Stimulated activated naive CD4-positive, alpha-beta T cell treated with Interleukin-2 at 50 U/mL for 16 hours (primary cell): ENCODE measurements at places on chromosomes 5 and 9.

- no peak for DNase-seq
Observed at GRCh38 chr9:36999728-37000333, 34.2 kb downstream of the PAX5 start.

- DNase-seq: no peak
Observed at GRCh38 chr5:17625686-17626085, 6.2 kb upstream of the TAF11L13 start.

- no peak for DNase-seq
Observed at GRCh38 chr9:93635186-93636107, 59.1 kb downstream of the PHF2 start.

DNA sequence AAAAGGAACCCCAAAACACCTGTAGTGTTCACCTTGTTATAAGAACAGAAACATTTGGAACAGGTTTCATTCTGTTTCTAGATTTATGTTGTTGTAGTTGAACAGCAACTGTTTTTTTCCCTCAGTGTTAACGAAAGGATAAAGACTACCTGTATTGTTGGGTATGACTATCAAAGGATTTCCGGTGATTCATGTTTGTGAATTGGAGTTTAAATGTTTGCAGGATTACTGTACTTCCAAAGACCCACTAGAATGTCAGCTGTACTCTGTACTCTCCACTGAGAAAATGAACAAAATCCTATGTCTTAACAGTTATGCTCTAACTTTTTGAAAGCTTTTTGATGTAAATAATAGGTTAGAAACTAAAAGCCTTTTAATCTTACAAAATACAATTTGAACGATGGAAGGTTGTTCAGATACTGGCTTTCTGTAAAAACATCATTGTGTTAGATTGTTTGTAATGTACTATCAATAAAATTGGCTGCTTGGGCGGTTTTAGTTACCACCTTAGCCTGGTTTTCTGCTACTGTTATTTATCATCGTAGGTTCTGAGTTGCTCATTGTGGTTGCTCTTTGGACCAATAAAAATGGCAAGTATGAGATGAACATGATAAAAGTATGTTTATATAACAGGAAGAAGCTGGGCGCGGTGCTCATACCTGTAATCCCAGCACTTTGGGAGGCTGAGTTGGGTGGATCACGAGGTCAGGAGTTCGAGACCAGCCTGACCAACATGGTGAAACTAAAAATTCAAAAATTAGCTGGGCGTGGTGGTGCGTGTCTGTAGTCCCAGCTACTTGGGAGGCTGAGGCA lies 44.1 kb downstream of the DCP2 start:
- peak; percentile 2 for DNase-seq

DNA sequence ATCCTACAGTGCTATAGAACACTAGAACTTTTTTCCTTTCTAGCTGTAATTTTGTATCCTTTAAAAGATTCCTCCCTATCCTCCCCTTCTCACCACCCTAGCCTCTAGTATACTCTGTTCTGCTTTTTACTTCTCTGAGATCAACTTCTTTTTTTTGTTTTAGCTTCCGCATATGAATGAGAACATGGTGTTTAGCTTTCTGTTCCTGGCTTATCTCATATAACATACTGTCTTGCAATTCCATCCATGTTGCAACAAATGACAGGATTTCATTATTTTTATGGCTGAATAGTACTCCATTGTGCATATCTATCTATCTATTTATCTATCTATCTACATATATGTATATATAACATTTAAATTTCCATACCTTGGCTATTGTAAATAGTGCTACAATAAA lies 126.0 kb upstream of the MAN2A1 start:
- no peak for DNase-seq
